ENCODE measurements at places on chromosomes 5 and 9.

DNA sequence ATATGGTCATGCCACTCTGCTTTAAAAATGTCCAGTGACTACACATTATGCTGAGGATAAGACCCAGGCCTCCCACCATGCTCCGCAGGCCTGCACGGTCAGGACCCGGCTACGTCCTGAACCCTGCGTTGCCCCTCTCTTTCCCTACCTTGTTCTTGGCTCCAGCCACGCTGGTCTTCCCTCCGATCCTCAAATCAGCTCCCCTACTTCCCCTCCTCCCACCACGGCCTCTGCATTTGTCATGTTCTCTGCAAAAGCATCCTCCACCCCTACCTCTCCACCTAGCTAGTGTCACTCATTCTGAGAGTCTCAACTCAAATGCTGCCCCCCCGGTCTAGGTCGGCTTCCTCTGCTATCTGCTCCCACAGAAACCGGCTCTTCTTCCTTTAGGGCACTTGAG lies 11.2 kb downstream of the GPX3 start:
- DNase-seq: no peak

- no peak for DNase-seq
These were observed 79.4 kb downstream of the NPR3 start for GRCh38 chr5:32790411-32790951.

GRCh38 chr9:129524582-129525270 lies 96.2 kb downstream of the C9orf50 start:
- no peak for DNase-seq

DNA sequence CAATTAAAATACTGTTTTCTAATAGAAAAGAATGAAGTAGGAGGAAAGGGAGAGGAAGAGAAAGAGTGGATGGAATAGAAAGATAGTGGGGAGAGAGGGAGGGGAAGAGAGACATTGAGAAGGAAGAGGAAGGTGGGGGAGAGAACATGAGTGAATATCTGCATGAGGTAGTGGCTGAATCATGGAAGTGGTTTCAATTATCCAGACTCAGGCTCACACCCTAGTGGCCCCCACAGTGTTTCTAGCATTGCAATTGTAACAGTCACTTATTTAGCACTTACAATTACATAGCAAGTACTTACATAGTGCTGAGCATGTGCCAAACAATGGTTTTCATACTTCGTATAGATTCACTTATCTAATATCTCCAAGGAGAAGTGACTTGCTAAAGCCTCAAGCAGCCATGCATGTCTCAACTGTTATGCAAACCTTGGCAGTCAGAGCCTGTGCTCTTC lies 72.7 kb downstream of the CAST start:
- no peak for DNase-seq

GRCh38 chr9:121943463-121943862 lies 149.6 kb downstream of the TTLL11 start:
- DNase-seq: no peak

DNA sequence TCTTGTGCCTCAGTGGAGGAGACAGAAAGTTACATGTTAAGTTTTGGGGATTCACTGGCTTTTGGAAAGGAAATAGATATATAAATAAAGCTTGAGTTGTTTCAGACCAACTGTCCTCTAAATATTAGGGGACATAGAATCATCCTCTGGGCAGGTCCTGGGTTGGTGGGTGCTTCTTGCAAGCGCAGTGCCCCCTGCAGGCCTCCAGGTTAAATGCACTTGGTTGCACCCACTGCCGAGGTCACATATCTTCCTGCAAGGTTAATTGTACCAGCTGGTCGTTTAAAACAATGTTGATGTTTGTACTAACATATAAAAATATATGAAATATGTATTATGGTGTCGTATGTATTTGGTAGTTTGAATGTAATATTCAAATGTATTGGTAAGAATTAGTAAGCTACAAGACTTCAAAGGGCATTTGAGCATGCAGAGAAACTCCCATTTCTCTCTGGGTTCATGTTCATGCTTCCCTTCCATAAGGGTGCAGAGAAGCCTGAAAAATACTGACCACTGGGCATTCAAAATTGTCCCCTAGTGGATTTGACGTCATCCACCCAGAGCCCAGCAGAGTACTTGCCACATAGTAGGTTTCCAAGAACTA lies 87.0 kb downstream of the ZNF618 start:
- DNase-seq: peak; percentile 14

DNA sequence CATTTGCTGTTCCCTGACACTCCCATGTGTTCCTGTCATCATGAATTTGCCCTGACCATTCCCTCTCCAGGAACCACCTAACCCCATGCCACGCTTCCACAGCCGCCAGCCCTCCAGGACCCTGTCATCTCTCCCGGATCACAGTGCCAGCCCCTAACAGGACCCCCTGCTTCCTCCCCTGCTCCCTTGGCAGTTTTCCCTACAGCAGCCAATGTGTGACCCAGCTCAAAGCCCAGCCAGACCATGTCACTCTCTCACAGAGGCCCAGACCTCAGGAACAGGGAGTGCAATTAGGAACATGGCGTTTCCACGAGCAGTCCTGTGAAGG lies 8.1 kb downstream of the FOXE1 start:
- DNase-seq: no peak

- peak; percentile 40 for DNase-seq
These were observed 473 bp downstream of the IRGM start for GRCh38 chr5:150846654-150847333.

- DNase-seq: no peak
These were observed 92.1 kb downstream of the COL5A1 start for GRCh38 chr9:134733480-134734232.

GRCh38 chr5:113397046-113397445 lies 37.7 kb downstream of the TSSK1B start:
- no peak for DNase-seq

DNA sequence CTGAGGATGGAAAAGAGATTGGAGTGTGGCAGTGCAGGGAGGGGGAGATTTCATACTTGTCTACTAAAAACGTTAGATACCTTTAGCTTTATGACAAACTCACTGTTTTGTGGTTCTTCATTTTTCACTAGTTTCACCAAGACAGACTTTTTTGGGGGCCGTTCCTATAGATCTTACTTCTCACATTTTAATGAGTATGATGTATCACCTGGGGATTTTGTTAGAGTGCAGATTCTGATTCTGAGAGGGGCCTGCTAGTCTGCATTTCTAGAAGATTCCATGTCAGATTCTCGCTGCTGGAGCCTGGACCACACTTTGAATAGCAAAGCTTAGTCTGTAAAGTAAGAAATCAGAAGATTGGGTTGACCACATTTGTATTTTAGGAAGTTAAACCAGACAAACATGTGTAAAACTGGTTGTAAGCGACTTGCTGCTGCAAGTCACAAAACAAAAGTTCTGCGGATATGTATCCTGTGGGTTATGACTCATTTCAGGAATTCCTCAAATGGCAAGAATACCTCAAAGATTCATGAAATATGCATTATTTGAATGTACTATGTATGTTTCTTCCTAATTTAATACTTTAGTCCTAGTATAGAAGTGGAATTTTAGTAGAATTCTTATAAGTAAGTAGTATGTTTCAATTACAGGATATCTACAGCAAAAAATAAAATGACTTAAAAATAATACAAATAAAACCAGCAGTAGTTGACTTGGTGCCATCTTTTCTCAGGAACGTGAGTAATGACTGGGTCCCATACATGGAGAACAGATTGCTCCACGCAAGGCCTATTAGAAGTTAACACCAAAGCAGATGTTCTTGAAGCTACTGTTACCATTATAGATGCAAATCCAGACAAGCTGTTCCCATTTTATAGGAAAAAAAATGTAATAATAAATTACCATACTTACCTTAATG lies 27.8 kb downstream of the NFIL3 start:
- DNase-seq: peak; percentile 31

GRCh38 chr9:33244137-33244784 lies 4.3 kb downstream of the SPINK4 start:
- no peak for DNase-seq

DNA sequence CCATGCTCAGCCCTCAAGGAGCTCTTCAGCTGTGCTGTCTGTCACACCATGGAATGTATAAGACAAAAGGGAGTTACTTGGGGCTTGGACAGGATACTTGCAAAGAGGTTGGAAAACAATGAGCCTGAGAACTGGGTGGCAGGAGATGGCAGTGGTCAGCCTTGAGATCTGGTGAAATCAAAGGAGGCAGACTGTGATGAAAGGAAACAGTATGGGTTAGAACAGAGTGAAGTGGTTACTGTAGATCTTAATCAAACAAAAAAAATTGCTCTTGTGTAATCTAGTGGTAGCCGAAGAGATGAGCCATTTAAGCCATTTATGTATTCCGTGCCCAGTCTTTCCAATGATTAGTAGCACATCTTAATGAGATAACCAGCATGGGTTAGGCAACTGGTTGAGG lies 142.2 kb downstream of the SV2C start:
- no peak for DNase-seq

DNA sequence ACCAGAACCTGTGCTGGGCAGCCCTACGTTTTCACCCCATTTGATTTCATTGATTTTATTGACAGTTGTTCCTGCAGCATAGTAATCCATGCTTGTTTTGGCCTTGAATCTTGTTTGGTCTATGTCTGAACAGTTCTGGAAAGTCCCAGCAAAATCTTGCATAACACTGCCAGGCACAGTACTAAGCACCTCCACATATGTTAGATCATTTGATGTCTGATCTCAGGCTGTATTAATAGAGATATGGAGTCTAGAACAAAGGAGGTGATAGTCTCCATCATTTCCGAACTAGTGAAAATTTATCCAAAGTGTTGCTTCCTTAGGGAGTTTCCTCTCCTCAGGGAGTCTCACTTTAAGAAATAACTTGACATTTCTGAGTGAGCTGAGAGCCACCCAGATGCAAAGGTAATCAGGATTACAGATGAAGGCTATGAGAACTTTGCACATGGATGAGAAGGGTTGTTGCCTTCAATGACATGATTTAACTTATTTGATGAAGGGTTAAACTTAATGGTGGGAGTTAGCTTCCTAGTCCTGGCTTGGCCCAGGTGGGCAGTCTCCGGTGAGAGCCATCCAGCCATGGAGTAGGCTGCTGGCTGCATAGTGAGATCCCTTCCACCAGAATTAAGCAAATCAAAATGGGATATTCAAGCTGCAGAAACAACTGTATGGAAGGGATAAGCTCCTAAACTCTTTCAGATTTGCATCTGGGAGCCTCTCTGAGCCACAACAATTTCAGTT lies 173.8 kb upstream of the MVB12B start:
- no peak for DNase-seq

GRCh38 chr5:147935032-147935431 lies 28.7 kb upstream of the C5orf46 start:
- DNase-seq: no peak

DNA sequence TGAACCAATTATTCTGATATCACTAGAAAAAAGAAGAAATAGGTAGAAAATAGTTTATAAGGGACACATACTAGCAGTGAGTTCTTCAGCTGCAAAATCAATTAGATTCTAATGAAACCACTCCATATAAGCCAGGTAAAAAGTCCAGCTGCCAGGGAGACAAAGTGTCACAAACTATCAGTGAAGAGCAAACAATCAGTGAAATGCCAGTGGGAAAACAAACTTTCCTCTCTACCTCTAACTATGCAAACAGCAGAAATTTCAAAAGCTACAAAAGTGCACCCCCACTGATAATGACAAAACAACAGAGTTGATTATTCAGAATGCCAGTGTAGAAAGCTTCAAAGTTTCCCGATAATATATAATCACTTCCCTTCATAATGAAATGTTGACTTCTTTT lies 637.2 kb upstream of the ITGA1 start:
- no peak for DNase-seq

DNA sequence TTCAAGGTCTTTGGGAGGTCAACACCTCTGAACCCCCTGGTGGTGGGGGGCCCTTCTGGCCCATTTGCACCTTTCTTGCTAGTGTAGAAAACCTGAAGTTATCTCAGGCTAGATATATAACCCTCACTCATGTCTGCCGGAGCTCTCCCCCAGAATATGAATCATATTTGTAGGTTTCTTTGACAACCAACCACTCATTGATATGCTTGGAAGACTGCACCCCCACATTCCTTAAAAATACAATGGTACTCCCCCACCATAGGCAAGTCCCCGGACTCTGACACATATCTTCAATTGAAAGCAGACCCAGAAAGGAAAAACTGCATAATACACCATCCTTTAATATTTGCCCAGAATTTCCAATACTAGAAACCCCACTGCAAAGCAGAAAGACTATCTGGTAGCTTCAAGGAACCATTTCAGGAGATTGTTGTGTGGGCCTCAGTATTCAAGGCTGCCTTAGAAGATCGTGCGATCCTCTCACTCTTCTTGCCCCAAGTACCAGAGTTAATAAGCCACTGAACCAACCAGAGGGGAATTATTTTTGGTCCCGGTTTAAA lies 978 bp upstream of the UBE2B start:
- no peak for DNase-seq

- no peak for DNase-seq
These were observed 36.6 kb downstream of the CTNNA1 start for GRCh38 chr5:138789771-138790242.

GRCh38 chr9:105059252-105059651 lies 131.3 kb upstream of the ABCA1 start:
- DNase-seq: no peak

DNA sequence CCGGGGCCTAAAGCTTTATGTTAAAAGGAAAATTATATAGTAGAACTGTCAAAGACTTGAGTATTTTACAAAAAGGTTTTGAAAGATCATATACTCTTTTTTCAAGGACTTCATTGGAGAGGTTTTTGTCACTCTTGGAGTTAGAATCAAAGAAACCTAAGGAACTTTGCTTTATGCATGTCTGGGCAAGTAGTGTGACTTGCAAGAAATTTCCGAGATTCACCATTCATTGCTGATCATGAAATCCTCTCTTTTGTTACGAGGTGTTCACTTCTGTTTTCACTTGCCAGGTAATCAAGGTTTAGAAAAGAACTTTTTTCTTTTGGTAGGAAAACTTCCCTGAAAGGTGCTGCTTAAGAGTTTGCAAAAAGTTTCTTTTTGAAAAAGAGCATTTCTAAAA lies 64.8 kb downstream of the NUP214 start:
- no peak for DNase-seq

DNA sequence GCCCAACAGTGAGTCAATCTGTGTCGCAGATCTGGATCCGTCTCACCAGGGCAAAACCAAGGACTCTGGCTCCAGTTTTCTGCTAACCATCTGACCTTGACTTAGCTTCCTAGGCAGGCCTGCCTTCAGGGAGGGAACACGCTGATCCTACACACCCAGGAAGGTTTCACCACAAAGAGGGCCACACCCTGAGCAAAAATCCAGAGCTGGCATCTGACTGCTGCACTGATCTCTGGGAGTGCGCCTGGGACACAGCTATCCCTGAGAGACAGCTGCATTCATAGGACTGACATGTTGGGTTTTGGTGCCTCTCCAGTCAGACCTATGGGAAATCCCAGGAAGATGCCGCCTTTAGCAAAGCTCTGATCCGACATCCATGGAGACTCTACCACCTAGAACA lies 47.5 kb downstream of the CDK5RAP2 start:
- no peak for DNase-seq

- DNase-seq: no peak
These were observed 64.4 kb upstream of the POU5F2 start for GRCh38 chr5:93805616-93806379.

All from stimulated activated CD4-positive, alpha-beta T cell treated with anti-CD3 and anti-CD28 coated beads, Interleukin-12 subunit alpha, Interleukin-12 subunit beta, amount 100 ng/mL, for 48 hours (primary cell).